GM13976 (cell line): ENCODE measurements at places on chromosomes 2 and 18.

DNA sequence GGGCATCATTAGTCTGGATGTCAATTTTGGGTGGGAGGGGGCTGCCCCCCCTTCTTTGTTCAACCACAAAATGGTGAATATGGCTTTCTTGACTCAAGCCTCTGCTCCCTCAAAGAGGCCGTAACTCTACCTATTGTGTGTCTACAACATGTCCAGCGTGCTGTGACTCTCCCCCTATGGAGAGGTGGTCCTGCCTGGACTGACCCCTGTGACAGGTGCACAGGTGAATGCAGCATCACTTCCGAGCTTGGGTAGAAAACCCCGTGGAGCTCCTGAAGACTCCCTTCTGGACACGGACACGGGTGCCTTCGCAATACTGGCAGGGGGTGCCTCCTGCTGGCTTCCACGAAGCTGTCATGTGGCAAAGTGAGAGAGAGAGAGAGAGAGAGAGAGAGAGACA lies 397.8 kb downstream of the GALR1 start:
- no peak for DNase-seq

- DNase-seq: no peak
These were observed 4.0 kb upstream of the MREG start for GRCh38 chr2:216017365-216017764.

DNA sequence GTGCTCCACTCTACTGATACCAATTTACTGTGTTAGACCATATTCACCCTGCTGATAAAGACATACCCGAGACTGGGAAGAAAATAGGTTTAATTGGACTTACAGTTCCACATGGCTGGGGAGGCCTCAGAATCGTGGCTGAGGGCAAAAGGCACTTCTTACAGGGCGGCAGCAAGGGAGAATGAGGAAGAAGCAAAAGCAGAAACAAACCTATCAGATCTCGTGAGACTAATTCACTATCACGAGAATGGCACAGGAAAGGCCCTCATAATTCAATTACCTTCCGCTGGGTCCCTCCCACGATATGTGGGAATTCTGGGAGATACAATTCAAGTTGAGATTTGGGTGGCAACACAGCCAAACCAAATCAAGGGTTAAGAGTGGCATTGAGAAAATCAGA lies 65.2 kb downstream of the LDLRAD4 start:
- no peak for DNase-seq

DNA sequence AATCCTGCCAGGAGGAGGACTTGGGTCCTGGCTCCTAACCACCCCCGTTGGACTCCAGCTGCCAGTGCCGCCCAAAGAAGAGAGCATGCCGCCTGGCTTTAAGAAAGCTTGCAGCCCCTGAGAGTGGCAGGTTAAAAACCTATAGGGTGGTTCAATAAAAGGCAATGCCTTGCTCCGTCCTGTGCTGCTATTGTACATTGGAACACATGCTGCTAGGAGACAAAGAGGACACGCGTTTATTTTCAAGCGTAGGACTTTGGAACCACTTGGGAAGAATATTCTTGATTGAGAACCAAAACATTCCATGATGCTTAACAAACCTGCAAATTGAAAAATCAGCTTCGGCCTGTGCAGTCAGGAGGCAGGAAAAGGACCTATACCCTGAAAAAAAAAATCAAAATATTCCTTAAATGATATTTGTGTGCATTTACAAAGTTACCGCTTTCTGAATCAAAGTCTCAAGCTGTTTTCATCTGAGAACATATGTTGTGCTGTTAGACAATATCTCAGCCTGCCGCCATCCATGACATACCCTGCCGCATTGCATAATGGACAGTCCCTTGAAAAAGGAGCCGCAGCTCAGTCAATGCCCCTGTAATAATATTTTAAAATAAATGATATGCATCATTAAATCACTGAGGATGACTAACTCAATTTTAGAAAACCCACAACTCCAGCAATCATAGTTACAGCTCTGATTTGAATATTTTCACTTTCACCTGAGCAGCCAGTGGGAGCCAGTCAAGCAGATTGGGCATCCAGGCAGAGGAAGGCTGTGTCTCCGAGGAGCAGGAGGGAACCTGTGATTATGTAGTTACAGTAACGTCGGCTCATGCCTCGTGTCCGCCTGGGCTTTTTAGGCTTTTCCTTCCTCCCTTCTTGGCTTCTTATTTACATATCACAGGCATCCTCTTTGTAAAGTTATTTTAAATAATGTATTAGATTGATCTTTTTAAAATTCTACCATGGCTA lies 805.6 kb upstream of the FANCL start:
- DNase-seq: no peak

- DNase-seq: no peak
These were observed 9.4 kb downstream of the CTIF start for GRCh38 chr18:48548011-48548771.

- no peak for DNase-seq
These were observed 77.2 kb downstream of the ADD2 start for GRCh38 chr2:70690846-70691245.

- DNase-seq: no peak
These were observed 73.3 kb downstream of the KCNG2 start for GRCh38 chr18:79871026-79871390.

DNA sequence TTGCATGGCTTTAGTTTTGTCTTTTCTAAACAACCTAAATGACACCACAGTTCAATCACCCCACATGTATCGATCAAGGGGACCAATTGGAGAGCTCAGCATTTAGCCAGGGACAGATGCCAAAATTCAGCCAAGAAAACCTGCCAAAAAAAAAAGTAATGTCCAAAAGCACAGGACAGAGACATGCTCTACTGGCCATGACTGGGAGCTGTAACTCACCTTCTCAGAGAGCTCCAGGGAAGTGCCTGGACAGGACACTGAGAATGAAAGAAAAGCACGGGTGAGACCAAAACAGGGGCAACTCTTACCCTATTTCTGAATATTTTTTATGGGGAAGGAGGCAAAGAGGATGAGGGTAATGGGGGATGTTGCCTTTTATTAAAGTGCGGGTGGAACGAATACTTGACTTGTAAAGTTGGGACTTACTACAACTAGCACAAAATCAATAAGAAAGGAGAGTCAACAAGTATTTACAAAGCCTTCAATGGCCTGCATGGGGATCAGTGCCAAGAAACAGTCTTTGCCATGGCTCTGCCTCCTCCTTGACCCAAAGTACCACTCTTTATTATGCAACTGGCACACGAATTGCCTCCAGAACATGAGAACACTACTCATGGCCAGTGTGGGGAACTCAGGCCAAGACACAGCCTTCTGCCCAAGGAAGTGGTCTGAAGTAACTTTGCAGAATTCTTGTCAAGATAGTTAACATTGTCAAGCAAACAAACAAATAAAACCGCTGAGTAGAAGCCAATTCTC lies 72.9 kb upstream of the HK2 start:
- no peak for DNase-seq

DNA sequence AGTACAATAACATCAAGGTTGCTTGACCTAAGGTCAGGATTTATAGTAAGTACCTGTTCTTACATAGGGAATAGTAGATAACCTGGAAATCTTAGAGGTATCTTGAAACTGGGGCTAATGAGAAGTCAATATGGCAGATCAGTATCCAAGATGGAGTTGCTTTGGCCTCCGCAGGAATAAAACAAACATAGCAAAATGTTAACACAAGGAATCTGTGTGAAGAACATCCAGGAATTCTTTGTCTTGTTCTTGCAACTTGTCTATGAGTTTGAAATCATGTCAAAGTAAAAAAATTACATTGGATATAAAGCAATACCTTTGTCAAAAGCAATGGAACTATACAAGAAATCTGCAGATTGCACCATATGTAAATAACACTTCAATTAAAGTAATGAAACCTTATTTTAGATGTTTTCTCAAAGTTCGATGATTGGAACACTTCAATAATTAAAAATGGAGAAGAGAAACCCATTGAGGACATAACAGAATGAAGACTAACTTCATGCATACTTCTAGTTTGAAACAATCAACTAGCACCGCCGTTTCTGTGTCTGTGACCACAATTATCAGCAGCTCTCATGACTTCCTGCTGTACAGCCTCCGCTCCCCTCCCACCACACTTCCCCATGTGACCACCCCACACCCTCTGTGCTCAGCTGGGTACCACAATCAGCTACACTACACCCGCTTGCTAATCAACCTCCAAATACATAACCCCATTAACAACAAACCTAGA lies 27.6 kb downstream of the C2orf76 start:
- peak; percentile 72 for DNase-seq
